ENCODE measurements at places on chromosomes 16 and 17. TPM values are rescaled to one million over a fixed set of nuclear protein-coding genes. Genes with fewer than 3 reads are reported as not detected.

Gene PARD6A
- 9.4 TPM for total RNA-seq

DNA sequence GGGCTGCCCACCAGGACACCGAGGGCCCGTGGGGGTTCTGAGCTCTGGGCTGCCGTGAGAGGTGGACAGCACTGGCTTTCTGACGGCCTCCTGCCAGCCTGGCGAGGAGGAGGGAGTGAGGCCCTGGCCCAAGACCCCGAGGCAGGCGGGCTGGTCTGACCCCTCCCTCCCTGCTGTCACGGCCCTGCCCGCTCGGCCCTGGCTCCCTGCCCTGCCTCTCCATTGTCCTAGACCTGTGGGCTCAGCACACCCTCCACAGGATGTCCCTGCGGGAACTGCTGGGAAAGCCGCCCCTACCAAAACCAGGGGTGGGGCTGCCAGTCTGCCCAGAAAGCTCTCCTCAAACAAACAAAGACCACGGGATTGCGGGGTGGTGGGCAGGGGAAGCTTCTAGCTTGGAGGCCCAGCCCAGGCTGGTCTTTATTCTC is 20.7 kb downstream of the SPNS2 start:
- no peak for DNase-seq

Gene KRT12
- total RNA-seq = not detected

DNA sequence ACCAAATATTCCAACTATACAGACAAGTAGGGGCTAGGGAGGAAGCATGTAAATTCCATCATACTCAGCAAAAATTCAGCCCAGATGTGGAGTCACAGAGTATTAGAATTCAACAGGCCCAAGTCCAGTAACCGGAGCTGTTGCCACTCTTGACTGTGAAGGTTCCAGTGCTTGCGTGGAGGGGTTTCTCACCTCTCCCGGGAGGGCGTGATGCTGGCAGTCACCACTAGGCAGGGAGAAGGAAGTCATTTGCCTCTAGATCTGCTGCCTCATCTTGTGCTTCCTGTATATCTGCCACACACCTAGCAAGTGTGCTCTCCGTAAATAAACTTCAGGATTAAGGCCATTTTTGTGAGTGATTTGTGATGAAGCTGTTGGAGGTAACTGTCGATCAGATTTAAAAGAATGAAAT is 1.0 kb upstream of the CKLF start:
- no peak for DNase-seq

DNA sequence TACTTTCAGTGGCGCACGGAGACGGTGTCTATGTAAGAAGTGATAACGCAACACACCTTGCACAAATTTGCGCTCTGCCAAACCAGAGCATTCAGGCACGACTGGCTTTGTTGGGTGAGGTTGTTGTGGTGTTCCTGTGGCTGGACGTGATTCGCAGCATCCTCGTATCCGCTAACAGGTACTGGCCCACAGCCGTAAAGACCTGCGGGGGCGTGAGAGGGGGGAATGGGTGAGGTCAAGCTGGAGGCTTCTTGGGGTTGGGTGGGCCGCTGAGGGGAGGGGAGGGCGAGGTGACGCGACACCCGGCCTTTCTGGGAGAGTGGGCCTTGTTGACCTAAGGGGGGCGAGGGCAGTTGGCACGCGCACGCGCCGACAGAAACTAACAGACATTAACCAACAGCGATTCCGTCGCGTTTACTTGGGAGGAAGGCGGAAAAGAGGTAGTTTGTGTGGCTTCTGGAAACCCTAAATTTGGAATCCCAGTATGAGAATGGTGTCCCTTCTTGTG is 510.9 kb downstream of the KCNJ18 start:
- DNase-seq = no peak

Gene KRTAP2-3
- total RNA-seq = not detected

GRCh38 chr17:50261051-50261915 is 13.0 kb upstream of the TMEM92 start:
- DNase-seq = no peak

DNA sequence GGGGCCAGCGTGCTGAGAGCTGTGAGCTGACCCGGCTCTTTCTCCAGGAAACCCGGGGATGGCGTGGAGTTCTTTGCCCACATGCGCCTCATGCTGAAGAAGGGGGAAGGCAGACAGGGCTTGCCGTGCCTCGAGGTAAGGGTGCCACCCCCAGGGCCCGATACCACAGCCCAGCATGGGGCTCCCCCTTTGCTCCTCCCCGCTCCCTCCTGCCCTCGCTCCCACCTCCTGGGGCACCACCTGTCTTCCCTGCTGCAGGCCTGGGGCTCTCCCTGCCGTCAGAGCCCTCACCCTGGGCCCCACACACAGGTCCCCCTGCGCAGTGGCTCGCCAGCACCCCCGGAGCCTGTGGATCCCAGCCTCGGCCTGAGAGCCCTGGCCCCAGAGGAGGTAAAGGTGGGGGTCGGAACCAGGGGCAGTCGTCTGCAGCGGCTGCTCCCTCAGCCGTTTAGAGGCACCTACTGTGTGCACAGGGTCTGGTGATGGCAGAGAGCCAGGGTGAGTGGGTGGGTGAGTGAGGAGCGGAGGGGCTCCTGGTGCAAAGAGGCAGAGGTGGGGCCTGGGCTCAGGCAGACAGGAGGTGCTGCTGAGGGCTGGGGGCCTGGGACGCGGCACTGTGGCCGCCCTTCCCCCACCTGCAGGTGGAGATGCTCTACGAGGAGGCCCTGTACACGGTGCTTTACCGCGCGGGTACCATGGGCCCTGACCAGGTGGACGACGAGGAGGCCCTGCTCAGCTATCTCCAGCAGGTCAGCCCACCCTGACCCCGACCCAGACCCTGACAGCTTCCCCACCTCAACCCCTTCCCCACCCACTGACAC is 5.6 kb downstream of the BAIAP3 start:
- no peak for DNase-seq

GRCh38 chr17:50186661-50187393 is 14.6 kb downstream of the COL1A1 start:
- DNase-seq = no peak

DNA sequence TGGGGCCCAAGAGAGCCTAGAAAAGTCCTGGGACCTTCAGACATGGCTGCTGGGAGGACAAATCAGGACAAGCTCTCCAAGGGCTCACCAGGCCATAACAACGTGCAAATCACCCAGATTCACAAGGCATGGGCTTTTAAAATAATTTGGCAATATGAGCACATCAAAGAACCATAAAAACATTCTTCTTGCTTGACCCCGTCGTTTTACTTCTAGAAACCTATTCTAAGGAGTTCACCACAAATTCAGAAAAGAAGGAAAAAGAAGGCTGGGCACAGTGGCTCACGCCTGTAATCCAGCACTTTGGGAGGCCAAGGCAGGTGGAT is 12.1 kb upstream of the MT3 start:
- no peak for DNase-seq

GRCh38 chr17:14903854-14904253 is 361.3 kb downstream of the PMP22 start:
- DNase-seq = no peak

GRCh38 chr17:75624021-75624420 is 9.2 kb upstream of the SMIM5 start:
- DNase-seq = no peak

Gene KDM8
- total RNA-seq = 3.3 TPM

Gene FMNL1
- 4.1 TPM for total RNA-seq

Gene PFAS
- total RNA-seq = 22.8 TPM

DNA sequence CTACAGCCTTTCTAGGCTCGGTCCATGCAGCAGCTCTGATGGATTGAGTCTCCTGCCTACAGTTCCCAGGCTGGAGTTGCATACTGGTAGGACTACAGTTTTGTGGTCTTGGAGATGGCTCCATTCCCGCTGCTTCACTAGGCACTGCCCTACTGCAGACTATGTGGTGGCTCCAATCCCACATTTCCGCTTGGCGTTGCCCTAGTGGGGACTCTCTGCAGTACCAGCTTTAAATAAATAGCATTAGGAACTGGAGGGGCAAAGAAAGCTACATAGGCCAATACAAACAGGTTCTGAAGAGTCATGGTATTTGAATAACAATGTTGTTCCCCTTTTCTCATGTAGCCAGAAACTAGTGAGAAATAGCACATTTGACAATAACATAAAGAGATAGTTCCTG is 5.4 kb upstream of the GOSR2 start:
- DNase-seq = no peak

Gene STH
- total RNA-seq = 2.0 TPM

DNA sequence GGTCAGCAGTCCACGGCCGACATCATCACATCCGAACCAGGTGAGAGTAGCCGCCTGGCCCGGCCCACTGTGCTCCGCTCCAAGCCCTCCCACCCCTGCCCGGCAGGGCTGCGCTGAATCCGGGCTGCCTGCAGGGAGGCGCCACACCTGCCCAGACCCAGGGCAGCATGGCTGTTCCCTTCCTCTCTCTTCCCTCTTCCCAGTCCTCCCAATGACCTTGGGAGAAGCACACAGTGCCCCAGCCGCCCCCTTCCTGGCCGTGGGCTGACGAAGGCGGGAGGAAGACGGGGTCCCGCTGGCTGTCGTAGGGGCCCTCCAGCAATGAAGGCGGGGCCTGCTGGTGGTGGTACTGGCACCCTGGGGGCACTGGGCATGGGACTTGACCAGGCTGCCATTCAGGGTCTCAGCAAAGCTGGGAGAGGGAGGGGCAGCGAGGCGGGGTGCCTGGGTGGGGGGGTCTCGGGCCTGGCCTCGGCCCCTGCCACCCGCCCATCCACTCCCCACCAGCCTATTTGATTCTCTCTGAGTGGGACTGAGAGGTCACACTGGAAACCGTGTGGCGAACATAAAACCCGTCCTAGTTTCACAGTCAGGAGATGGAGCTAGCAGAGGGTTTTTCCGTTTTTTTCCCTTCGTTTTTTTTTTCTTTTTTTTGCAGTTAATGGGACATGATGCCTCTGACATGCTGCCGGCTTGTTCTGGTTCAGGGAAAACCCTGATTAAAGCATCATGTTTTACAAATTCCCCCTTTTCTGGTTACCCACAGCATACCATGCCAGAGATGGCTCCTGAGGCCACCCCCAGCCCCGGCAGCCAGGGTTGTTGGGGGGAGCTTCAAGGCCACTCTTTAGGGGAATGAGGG is 50.6 kb downstream of the BAHCC1 start:
- no peak for DNase-seq

Gene SEPTIN12
- total RNA-seq = not detected

GRCh38 chr16:25041471-25041870 is 26.3 kb upstream of the ARHGAP17 start:
- no peak for DNase-seq

Gene KRT16
- not detected for total RNA-seq

Gene NEUROD2
- total RNA-seq = 44.8 TPM

Gene FAM20A
- 2.4 TPM for total RNA-seq

Gene TANGO6
- 31.0 TPM for total RNA-seq

Gene BAHCC1
- 5.7 TPM for total RNA-seq

GRCh38 chr17:38571833-38572668 is 33.7 kb downstream of the SRCIN1 start:
- peak; percentile 68 for DNase-seq

Gene ABCA3
- total RNA-seq = 36.3 TPM

GRCh38 chr17:30796016-30796415 is 28.5 kb downstream of the CRLF3 start:
- DNase-seq = no peak

DNA sequence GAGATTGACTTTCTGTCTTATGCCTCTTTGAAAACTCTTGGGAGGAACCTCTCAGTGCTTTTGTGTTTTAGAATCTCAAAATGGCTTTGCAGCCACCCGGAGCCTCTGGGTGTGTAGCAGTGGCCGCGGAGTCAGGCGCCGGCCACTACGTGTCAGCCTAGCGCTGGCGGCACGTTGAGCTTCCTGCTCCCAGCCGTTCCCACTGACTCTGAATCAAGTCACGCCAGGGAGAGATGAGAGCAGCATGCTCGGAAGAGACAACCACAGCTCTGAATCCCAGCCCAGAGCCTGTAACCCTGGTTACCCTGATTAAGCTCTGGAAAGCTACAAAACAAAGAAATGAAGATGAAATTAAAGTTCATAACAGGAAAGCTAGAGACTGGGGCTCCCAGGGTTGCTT is 97.4 kb upstream of the CACNG5 start:
- DNase-seq = no peak

DNA sequence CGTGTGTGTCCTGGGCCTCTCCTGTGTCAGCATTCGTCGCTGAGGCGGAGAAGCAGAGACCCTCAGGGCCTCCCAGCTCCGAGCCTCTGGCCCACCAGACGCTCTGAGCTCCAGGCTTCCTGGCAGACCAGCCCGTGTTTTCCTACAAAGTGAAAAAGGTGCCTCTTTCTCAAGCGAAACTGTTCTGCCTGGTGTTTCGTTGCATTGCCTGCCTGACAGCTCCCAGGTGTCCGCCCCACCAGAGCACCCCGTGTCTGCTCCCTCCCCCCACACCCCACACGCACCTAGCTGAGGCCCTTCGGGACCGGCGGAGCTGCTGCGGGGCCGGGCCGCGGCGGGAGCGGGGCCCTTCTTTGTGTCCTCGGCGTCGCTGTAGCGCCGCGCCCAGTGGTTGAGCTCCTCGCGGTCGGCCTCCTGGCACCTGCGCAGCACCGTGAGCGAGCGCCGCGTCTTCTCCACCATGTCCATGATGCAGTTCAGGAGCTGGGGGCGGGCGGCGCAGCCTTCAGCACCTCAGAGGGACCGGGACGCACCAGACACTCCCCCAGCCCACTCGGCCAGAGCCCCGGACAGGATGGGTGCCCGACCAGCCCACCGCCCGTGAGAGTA is 14.7 kb upstream of the PABPN1L start:
- DNase-seq = no peak

Gene GPS2
- 35.5 TPM for total RNA-seq

GRCh38 chr16:65414284-65414984 is 292.6 kb upstream of the CDH11 start:
- DNase-seq = no peak

DNA sequence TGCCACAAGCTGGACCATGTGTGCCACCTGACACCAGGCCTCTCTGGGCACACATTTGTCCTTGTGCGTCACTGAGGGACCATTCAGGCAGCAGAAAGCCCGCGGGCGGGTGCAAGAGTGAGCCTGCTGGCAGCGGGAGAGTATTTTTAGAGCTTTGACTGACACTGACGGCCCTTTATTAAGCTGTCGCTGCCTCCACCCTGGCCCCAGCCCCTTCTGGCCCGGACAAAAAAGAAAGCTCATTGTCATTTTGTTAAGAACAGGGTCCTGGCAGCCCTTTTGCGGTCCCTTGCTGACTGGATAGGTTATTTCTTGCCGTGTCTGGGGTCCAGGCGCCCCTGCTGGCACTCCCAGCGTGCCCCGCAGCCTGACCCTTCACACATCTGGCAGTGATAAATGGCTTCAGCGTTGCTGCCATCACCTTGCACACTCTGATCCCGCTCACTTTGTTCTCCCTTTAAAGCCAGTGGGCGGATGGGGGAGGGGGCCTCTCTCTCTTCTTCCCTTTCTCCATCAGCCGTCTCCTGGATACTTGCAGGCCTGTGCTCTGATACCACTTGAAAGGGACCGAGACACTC is 78.4 kb upstream of the NKD1 start:
- no peak for DNase-seq

All from frontal cortex (tissue), 4 donors.